ENCODE measurements at places on chromosomes 1 and 21.

DNA sequence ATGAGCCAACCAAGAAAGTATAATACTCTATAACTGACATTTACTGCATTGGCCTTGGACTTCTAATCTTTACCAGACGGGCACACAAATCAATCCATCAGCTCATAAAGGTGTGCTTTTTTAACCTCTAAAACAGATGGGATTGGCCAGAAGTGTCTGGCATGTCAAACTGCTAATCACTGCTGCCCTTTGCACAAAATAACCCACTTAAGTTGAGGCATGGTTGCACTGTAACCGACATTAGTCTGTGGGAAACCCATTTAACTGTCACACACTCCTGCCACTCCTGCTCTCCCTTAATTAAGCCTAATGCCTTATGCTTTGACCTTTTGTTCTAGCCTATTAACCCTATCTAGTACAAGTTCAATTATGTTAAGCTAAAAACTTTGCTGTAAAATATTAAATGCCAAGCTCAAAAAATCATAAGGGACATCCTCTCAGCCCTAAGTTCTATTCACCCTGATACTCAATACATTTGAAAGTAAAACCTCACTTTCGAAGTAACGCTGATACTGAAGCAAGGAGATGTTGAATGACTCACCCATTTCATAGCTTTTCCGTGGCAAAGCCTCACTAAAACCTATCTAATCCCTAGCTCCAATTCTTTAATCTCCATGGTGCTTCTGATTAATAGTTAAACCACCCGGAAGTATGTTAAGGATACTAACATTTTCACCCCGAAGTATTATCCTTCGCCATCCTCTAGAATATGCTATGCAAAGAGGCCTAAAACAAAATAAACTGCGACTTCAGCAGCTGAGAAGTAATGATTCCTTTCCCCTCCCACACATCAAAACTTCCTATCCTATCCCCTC lies 12.9 kb downstream of the NRIP1 start:
- DNase-seq, result no peak

DNA sequence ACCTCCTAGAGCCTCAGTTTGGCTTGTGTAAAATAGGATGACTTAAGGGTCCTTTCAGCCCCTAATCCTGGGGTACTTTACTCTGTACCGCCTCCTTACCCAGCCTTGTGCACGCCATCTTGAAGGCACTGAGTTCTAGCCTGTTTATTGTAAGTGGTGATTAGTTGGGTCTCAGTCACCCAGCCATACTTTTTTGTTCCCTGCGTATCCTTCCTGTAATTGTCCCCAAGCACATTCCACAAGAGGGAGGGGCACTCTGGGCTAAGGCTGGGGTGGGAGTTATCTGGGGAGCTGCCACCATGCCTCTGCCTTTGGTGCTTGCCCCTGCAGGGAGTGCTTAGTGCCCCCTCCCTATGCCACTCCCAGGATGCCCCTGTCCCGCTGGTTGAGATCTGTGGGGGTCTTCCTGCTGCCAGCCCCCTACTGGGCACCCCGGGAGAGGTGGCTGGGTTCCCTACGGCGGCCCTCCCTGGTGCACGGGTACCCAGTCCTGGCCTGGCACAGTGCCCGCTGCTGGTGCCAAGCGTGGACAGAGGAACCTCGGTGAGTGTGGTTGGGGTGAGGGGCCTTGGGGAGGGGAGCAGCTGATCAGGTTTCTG lies 856 bp downstream of the FDPS start:
- DNase-seq, result no peak

- DNase-seq, result peak; percentile 71
These were observed 4.9 kb upstream of the POFUT2 start for GRCh38 chr21:45292399-45293219.

DNA sequence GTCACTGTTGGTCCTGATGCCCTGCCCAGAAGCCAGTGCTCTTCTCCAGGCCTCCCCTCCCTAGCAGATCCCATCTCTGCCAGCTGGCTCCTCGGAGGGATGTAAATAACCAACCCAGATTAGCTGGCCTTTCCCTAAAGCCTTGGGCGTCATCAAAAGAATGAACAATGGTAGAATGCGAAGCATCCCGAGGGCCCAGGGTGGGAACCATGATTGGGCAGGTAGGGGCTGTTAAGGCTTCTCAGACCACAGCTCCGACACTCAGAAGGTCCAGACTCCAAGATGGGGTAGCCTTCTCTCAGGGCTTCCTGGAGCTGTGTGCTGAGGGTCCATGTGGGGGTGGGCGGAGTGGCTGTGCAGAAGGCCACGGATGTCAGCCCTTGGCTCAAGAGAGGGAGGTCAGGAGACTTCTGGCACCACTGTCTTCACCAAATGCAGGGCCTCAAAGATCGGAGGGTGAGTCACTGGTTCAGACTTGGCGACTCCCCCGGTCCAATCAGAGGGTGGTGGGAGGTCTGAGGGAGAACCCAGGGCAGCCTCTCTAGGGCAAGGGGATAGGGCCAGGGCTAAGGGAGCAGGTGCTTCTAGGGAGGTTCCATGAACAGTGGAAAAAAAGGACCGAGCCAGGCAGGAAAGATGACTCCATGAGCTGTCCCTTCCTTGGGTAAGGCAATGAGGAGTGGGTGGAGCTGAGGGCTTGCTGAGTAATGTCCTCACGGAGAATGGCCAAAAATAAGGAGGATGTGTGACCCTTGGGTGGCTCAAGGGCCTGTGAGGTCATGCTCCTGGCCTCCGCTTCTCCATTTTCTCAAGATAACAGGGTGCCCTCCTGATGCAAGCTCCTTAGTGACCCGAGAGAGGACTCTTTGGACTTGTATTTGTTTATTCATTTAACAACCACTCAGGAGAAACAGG lies 58.4 kb upstream of the EPS8L3 start:
- DNase-seq, result peak; percentile 39

- DNase-seq, result no peak
These were observed 32.6 kb upstream of the MAGOH start for GRCh38 chr1:53270873-53271272.

DNA sequence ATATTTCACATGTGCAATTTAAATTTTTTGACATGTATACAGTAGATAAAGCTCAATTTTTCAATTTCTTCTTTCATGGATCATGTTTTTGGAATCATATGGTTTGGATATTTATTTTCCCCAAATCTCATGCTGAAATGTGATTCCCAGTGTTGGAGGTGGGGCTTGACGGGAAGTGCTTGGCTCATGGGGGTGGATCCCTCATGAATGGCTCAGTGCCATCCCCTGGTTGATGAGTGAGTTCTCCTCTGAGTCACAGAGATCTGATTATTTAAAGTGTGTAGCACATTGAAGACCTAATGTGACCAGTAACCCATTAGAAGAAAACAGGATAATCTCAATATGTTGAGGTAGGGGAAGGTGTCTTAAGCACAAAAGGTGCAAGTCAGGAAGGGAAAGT lies 9.1 kb upstream of the IFI16 start:
- DNase-seq, result no peak

Measured in GF-D8 (cell line).